ENCODE measurements at places on chromosomes 11 and 22. TPM values are rescaled to one million over a fixed set of nuclear protein-coding genes. Genes with fewer than 3 reads are reported as not detected.

C11orf68 gene
- total RNA-seq: 47.9 TPM

GRM5 gene
- 0.10 TPM for total RNA-seq

MS4A12 gene
- total RNA-seq: 0.27 TPM

PANX2 gene
- 0.54 TPM for total RNA-seq

OR5AS1 gene
- total RNA-seq: not detected

USP2 gene
- total RNA-seq: 0.81 TPM

CCDC87 gene
- 0.17 TPM for total RNA-seq

FDXACB1 gene
- 7.9 TPM for total RNA-seq

IGSF9B gene
- total RNA-seq: 0.02 TPM

LRRC10B gene
- total RNA-seq: 0.64 TPM

SBF1 gene
- total RNA-seq: 43.6 TPM

CLMP gene
- total RNA-seq: 27.6 TPM

PATZ1 gene
- 8.3 TPM for total RNA-seq

TOMT gene
- total RNA-seq: not detected

MIAT gene
- total RNA-seq: 0.02 TPM

ATG2A gene
- 16.0 TPM for total RNA-seq

TRIM49D1 gene
- total RNA-seq: not detected

TST gene
- 24.0 TPM for total RNA-seq

ANGPTL5 gene
- total RNA-seq: not detected

MS4A4E gene
- total RNA-seq: not detected

DEFB131B gene
- not detected for total RNA-seq

SEPTIN5 gene
- 7.7 TPM for total RNA-seq

ASCC2 gene
- 28.7 TPM for total RNA-seq
